HFFc6 (cell line): ENCODE measurements at places on chromosomes 5 and 9.
A peak's percentile ranks its signal among the peaks of the same experiment; 100 is the strongest.

- no peak for DNase-seq
Observed at GRCh38 chr5:74642543-74642863, 2.0 kb upstream of the ENC1 start.

GRCh38 chr9:30015073-30015472 is 2369.4 kb upstream of the ACO1 start:
- no peak for DNase-seq

DNA sequence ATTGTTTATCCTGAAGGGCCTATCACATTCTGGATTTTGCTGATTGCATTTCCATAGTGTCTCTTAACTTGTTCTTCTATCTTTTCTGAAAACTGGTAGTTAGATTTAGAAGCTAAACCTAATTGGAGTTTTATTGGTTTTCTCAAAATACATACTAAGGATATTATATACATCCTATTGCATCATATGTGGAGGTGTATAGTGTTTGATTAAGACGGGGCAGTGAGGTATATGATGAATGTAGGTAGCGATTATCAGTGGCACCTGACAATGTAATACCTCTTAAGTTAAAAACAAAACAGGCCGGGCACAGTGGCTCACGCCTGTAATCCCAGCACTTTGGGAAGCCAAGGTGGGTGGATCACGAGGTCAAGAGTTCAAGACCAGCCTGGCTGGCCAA is 35.0 kb downstream of the TGFBR1 start:
- DNase-seq, result no peak

DNA sequence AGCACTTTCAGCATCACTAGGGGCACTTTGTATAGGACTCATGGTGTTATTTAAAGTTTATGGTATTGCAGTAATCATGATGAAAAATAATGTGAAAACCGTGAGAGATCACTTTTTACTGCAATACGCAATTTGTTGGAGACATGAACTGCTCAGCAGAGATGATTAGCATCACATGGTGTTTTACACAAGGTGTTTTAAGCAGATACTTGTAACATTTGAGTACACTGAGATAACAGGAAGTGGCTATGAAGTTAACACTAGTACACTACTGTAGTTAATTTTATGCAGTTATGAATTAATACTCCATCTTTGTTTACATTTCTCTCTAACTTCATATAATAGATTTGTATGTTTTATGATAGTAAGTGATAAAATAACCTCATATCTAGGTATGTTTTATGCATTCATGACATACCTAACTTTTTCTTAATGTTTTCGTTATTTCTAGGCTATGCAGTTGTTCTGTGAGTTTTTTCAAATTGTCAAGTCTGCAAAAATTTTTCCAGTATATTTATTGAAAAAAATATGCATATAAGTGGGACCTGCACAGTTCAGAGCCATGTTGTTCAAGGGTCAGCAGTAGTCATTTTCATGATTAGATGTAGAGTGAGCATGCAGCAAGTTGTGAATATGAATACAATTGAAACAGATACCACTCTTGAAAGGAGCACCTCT is 13.0 kb downstream of the SUB1 start:
- no peak for DNase-seq

DNA sequence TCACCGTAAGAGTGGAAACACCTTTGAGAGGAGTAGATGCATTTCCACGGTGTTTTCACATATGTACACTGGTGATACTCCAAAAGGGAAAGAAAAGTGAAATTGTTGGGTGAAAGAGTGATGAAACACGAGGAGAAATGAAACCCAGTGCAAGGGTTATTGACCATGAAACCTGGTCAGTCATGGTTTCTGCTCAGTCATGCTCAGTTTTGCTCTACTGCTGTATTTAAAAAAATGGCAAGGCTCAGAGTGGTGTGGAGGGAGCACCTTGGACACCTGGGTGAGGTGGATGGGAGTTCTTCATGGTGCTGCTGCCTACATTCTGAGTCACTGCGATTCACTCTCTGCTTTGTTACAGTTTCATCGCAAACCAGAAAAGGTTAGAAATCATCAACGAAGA is 32.3 kb downstream of the NTRK2 start:
- no peak for DNase-seq

DNA sequence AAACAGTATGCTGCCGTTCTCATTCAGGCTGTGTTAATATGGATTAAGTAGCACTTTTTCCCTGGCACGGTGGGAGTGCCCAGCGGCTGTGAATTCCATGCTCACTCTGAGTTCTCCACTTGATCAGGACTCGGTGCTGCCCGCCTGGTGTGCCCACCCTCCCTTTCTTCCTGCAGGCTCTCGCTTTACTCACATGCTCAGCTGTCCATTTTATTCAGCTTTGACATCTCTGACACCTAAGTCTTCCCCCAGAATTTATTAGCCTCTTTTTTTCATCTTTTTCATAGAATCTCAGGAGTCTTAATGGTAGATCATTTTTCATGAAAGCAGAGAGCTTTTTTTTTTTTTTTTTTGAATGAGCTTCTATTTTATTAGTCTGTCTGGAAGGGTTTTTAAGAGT is 626.5 kb downstream of the IRX1 start:
- DNase-seq, result no peak

- DNase-seq, result no peak
Observed at GRCh38 chr5:175701797-175702196, 43.9 kb downstream of the HRH2 start.

DNA sequence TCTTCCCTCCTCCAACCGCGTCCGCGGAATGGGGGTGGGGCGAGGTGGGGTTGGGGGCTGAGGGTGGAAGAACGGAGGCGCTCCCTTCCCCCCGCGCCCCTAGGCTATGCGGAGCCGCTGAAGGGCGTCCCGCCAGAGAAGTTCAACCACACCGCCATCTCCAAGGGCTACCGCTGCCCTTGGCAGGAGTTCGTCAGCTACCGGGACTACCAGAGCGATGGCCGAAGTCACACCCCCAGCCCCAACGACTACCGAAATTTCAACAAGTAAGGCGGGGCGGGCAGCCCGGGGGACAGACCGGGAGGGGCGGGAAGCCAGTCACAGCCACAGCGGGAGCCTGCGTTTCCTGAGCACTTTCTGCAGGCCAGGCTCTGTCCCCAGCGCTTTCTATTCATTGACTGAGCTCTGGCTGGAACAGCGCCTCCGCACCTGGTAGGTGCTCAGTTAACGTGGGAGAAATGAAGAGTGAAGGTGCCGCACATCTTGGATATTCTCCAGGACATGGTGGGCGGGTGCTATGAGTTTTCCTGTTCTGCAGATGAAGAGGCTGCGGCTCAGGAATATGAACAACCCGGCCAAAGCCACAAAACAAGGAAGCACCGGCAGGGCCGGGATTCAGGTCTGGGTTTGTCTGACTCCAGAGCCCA is 11.3 kb downstream of the MYOZ3 start:
- no peak for DNase-seq

GRCh38 chr5:14204785-14205321 is 61.7 kb downstream of the TRIO start:
- peak; percentile 70 for DNase-seq

DNA sequence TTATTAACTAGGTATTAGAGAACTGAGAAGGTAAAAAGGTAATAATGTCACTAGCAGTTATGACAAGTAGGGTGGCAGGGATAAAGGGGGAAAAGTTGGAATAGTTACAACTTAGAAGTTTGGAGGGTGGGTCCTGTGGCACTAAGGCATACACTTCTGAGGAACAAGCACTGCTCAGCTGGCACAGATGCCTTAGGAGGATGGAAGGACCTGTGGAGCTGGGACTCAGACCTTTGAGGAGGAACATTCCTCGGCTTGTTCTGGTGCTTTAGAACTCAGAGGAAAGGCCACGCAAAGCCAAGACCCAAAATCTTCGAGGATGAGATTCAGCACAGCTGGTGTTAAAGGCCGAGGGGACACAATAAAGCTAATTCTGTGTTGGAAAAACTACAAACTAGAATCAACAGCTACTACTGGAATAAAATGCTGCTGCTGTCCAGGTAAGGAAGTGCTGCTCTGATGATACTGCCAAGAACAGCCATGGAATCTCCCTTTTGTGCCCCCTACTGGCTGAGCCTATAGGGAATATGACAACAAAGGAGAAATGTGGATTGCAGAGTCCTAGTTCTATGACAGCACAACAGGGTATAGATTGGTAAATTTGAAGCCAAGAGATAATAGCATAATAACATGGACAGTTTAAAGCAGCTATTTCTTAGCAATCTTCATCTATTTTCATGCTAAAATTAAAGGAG is 126.7 kb downstream of the SLC25A46 start:
- peak; percentile 13 for DNase-seq

DNA sequence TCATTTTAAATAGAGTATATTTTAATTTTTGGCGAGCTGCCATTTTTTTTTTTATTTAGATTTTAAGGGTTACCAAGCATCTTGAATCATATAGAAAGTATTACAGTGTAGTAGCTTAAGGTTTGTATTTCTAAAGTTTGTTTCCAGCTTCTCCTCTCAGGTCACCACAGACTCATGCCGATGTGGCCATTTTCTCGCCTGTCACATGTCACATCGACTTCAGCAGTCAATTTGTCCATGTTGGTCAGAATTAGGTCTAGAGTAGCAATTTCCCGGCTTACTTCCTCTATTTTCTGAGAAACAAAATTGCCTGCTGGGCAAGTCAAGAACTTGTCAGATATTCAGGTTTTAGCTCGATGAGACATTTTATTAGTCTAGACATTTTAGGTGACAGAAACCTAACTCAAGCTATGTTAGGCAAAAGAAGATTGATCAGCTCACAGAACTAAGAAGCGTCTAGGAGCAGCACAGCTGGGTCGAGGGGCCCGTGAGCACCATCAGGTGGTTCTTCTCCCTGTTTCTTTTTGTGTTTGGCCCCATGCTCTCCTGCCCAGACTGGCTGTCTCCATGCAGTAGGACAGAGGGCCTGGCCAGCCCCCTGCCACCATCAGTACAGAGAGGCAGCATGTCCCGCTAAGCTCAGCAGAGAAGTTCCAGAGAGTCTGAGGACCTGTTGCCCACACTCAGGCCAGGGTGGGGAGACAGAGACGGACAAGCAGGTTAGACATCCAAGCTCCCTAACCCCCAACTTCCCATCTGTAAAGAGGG is 48.4 kb upstream of the AFAP1L1 start:
- DNase-seq, result no peak

GRCh38 chr9:122095010-122095767 is 2.1 kb upstream of the TTLL11 start:
- peak; percentile 44 for DNase-seq

- peak; percentile 25 for DNase-seq
Observed at GRCh38 chr5:167565189-167565954, 726.1 kb upstream of the WWC1 start.

DNA sequence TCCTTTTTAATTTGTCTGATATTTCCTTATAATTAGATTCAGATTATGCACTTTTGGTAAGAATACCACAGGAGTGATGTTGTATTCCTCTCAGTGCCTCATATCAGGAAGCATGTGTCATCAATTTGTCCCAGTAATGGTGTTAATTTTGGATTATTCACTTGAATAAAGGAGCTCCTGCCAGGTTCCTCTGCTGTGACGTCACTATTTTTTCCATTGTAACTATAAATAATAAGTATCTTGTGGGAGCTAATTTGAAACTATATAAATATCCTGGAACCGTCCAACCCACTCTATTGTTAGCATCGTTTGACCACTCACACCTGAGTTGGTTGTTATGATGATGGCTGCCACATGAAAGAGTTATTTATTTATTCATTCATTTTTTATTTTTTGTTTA is 107.9 kb downstream of the INVS start:
- peak; percentile 6 for DNase-seq

- DNase-seq, result no peak
Observed at GRCh38 chr9:98900725-98901124, 43.0 kb upstream of the COL15A1 start.

GRCh38 chr5:151708126-151708525 is 21.4 kb upstream of the SPARC start:
- no peak for DNase-seq

DNA sequence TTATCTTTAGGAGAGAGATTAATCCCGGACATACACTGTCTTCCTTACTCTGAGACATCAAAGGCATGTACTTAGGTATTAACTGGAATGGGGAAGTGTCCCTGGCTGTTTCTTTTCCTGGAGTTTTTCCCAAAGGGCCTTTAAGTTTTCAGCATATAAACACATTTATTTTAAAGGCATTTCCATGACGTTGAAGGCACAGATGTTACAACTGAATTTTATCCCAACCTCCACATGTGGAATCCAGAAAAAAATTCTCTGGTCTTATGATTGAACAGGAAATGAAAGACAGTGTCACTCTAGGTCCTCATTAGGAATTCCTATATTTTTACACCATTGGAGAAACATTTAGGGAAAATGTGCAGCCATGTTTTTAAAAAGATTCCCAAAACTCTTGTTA is 41.6 kb upstream of the SHOC1 start:
- DNase-seq, result no peak

DNA sequence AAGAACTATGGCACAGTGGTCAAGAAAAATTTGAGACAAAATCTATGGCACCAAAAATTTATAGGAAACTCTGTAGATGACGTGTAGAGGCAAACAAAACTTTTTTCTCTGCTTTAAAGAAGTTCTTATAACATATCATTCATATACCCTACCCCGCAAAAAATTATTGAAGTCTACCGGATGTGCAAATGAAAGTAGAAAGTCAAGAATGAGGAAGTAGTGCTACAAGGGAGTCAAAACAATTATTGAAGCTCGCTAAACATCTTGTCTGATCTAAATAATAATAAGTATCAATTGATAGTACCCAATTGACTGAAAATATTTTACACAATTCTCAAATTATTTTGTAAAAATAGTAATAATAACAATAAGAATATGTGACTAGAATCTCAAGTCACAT is 398.5 kb downstream of the TAF11L14 start:
- DNase-seq, result no peak

- DNase-seq, result no peak
Observed at GRCh38 chr5:68762201-68762600, 331.6 kb upstream of the SLC30A5 start.

- no peak for DNase-seq
Observed at GRCh38 chr5:102031711-102032110, 264.4 kb downstream of the SLCO4C1 start.

- no peak for DNase-seq
Observed at GRCh38 chr5:38562444-38563210, 6.2 kb upstream of the LIFR start.

DNA sequence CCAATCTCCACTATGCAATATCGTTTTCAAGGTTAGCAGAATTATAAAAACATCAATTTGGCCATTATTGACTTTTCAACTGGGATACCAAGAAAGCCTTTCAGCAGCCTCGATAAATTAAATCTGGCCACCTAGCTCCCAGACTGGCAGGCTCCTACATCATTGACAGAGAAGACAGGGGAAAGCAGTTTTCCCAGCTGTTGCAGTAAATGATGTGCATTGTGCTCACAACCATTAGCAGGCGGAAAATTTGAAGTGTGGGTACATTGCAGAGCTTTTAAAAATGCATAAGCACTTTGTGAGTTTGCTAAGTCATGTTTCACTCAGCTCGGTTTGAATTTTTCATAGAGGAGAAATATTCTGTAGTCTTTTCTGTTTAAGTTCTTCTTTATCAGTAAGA is 297.9 kb downstream of the KCTD16 start:
- DNase-seq, result no peak

GRCh38 chr9:72622186-72622585 is 100.8 kb downstream of the TMC1 start:
- no peak for DNase-seq
